Fibroblast of the aortic adventitia (primary cell): ENCODE measurements at places on chromosomes 12 and 14.

GRCh38 chr14:90274019-90274418 lies 17.7 kb downstream of the PSMC1 start:
- DNase-seq = no peak

DNA sequence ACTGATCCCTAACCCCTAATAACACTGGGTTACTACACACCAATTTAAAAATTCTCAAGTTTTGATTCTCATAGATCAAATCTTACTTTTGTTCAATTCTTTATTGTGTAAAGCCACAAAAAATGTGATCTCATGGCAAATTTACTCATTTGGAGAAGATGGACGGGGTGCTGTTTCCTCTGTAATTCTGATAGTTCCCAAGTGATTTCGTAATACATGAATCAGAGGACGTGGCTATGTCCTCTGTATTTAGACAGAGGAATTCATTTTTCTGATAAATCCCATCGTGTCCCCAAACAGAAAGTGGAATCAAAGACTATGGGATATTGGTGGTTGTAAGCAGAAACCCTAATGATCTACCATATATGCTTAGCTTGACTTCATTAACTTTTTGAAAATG lies 76.6 kb upstream of the GNG2 start:
- peak; percentile 59 for DNase-seq

GRCh38 chr14:52397844-52398243 lies 83.7 kb downstream of the PTGER2 start:
- peak; percentile 31 for DNase-seq

DNA sequence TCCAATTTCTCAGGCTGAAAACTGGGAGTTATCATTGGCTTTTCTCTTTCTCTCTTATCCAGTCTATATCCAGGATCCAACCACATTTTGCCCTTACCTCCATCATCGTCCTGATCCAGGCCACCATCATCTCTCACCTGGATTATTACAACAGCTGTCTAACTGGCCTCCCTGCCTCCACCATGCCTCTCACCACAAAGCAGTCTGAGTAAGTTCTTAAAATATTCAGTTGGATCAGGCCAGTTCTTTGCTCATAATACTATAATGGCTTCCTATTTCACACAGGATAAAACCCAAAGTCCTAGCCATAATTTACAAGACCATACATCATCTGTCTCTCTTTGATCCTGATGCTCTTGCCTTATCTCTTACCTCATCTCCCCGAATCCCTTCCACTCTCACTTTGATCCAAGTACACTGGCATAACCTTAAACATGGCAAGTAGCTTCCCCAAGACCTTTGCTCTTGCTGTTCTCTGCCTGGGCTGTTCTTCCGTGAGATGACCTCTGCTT lies 133.4 kb upstream of the RAP1B start:
- no peak for DNase-seq

GRCh38 chr14:21107283-21107800 lies 6.5 kb downstream of the TMEM253 start:
- peak; percentile 48 for DNase-seq

GRCh38 chr14:89542786-89543424 lies 125.9 kb upstream of the FOXN3 start:
- DNase-seq = no peak

DNA sequence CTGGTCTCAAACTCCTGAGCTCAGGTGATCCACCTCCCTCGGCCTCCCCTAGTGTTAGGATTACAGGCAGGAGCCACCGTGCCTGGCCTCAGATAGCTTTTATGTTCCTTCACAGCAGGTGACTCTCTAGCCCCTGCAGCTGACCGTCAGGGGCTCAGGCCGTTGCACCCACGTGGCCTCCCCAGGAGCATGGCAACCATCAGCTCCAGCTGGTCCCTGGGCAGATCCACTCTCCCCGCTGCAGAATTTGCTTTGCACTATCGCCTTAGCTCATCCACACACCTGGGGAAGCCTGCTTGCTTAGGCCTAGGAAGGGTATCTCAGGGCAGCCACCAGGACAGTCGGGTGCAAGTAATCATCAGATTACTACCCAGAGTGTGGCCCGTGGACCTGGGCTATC lies 62.6 kb downstream of the TSPAN9 start:
- no peak for DNase-seq
